HCT116 (cell line): ENCODE measurements at places on chromosomes 4 and X. TPM values are rescaled to one million over a fixed set of nuclear protein-coding genes. Genes with fewer than 3 reads are reported as not detected.

Gene CT55
- not detected for total RNA-seq

Gene COL4A6
- total RNA-seq, result 2.4 TPM

Gene RBM46
- 0.39 TPM for total RNA-seq

Gene PDLIM3
- 11.5 TPM for total RNA-seq

Gene TIGD2
- total RNA-seq, result 10.3 TPM

Gene CFI
- 0.84 TPM for total RNA-seq

Gene ASB11
- total RNA-seq, result not detected

Gene XG
- not detected for total RNA-seq

GRCh38 chr4:156954587-156954986 lies 17.0 kb downstream of the PDGFC start:
- no peak overlapping the region for H3K4me3 ChIP-seq
- peaks cover 11% of the 10 kb centered on the region for H3K4me1 ChIP-seq
- no peaks in the 10 kb centered on the region for H3K36me3 ChIP-seq

- H3K4me1 ChIP-seq, result peaks cover 8% of the 10 kb centered on the region
- H3K27ac ChIP-seq, result peak overlapping the region; percentile 90
- no peaks in the 10 kb centered on the region for H3K27me3 ChIP-seq
- DNase-seq, result no peak
These were observed 3.4 kb downstream of the MAML3 start for GRCh38 chr4:140150636-140150885.

DNA sequence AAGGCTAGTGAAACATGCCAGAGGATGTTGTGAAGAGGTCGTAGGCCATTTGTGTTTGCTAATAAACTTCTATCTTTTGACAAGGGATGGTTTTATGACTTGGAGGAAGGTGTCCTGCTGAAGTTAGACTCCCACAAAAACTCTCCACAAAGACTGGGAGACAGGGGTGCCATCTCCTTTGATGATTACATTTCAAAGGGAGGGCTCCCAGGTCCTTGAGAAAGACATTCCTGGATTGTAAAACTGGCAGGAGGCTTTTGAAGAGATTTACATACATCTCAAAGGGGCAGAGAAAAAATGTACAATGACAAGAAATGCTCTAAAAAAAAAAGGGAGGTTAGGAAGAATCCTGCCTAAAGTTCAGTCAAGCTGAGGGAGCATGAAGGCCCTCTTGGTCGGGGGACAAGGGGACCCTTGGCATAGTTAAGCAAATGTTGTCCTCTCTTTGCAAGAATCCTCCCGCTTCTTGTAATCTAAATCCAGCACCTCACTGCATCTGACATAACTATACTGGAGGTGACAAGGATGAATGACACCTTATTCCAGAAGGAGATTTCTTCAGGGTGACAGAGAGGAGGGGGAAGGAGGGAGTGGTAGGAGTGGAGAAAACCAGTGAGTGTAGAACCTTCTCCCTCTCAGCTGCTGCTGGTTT lies 41.1 kb upstream of the MGST2 start:
- no peaks in the 10 kb centered on the region for H3K27me3 ChIP-seq
- DNase-seq, result no peak
- H3K36me3 ChIP-seq, result no peaks in the 10 kb centered on the region
- no peak overlapping the region for H3K27ac ChIP-seq
- H3K4me1 ChIP-seq, result no peaks in the 10 kb centered on the region

DNA sequence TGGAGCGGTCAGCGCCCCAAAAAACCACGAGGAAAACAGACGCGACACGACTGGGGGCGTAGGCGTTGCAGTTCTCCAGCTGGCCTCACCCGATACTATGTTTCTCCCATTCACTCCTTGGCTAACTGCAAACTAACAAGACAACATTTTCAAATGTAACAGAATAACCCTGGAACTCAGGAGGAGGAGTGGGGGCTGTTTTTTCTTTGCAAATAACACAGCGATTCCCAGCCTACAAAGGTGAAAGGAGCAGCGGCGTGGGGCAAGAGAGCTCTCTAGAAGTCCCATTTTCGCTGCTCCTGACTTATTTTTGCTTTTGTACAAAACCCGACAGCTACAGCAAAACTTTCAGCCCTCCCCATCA lies 1.6 kb downstream of the SOX3 start:
- H3K36me3 ChIP-seq, result no peaks in the 10 kb centered on the region
- H3K4me3 ChIP-seq, result no peak overlapping the region
- no peak overlapping the region for H3K27ac ChIP-seq
- no peaks in the 10 kb centered on the region for H3K27me3 ChIP-seq

DNA sequence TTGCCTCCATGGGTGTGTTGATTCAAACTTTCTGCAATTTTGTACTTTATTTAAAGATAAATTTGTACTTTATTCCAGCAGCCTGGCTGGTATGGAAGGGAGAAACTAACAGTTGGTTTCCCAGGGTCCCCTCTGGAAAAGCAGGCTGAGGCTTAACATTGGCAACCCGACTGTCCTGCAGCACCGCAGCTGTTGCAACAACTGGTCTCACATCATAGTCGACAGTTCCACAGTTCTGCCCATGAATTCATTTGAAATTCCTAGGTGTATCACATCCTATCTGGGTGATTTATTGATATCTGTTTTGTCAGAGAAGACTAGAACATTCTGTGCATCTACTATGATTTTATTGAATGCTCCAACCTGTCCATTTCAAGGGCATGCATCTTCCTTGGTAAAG lies 98.8 kb upstream of the GATB start:
- H3K4me3 ChIP-seq, result no peak overlapping the region
- peaks cover 36% of the 10 kb centered on the region for H3K27me3 ChIP-seq
- H3K36me3 ChIP-seq, result no peaks in the 10 kb centered on the region
- H3K27ac ChIP-seq, result no peak overlapping the region

DNA sequence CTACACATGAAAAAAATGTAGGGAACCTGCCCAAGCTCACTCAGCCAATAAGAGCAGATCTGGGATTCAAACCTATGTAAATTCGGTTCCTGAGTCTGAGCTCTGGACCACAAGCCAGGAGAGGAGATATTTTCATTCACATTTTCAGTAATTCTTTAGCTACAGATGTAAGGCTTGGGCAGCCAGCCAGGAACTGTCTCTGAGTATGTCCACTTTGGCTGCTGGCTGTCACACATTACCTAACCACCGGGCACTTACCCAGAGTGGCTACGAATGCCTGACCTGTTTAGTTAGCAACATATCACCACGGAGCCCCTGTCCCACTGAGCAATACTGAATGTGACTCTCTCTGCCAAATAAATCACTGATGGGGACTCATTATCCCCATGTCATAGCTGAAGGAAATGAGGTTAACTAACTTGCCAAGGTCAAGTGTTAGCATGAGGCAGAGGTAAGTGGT lies 15.3 kb downstream of the USP46 start:
- peak overlapping the region; percentile 94 for H3K27ac ChIP-seq
- H3K36me3 ChIP-seq, result no peaks in the 10 kb centered on the region
- DNase-seq, result peak; percentile 4
- no peaks in the 10 kb centered on the region for H3K27me3 ChIP-seq
- no peak overlapping the region for H3K4me3 ChIP-seq

DNA sequence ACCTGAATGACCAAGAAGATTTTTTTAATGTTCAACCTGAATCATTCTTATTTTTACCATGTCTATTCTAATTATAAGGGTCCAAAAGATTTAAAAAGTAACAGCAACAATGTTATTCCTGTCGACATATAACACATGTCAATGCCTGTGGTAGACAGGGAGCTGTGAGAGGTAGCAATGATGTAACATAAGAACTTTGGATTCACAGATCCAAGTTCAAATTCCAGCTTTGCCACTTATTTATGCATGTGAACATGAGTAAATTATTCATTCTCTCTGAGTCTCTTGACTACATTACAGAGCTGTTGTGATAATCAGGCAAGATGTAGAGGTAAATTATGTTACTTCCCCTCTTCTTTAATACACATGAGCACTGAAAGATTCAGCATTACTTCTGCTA lies 54.5 kb downstream of the KLHL8 start:
- DNase-seq, result no peak
- H3K27me3 ChIP-seq, result no peaks in the 10 kb centered on the region
- no peak overlapping the region for H3K4me3 ChIP-seq
- no peaks in the 10 kb centered on the region for H3K4me1 ChIP-seq

DNA sequence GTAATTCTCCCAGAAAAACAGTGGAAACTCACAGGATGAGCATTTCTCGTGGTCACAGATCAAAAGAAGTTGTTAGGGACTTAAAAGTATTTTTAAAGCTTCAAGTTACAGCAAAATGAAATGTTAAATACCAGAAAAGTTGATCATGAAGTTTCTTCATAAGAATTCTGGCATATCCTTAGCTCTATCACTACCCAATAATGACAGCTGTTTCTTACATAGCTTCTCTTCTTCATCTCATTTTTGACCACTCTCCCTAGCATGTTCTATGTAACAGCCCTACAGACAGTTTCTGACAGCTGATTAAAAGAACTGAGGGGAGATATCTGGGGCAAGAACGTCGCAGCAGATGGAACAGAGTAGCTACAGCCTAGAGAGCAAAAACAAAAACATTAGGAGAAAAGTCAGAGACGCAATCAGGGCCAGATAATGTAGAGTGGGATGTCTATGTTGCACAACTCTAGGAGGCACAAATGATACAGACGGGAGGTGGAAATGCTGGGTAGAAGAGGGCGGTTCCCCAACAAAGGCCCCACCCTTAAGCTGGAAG lies 108.7 kb downstream of the CORIN start:
- no peak overlapping the region for H3K4me3 ChIP-seq
- no peaks in the 10 kb centered on the region for H3K27me3 ChIP-seq
- no peaks in the 10 kb centered on the region for H3K4me1 ChIP-seq
- no peaks in the 10 kb centered on the region for H3K36me3 ChIP-seq
- no peak for DNase-seq

DNA sequence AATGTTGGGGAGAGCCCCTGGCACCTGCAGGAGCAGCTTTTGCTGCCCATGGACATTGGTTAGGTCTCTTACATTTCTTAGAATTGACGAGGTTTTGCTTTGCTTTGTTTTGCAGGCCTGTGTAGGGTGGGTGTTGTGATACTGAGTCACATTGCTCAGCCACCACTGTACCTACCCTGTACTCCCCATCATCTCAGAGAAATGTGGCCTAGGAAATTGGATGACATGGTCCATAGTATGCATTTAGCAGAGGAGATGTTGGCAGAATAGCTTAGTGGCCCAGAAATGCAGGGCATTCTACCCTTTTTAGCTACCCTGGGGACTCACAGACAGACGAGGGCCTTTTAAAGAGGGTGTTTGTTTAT lies 43.7 kb downstream of the IL21 start:
- H3K36me3 ChIP-seq, result no peaks in the 10 kb centered on the region
- H3K27ac ChIP-seq, result no peak overlapping the region
- no peaks in the 10 kb centered on the region for H3K27me3 ChIP-seq
- H3K4me1 ChIP-seq, result no peaks in the 10 kb centered on the region
- no peak for DNase-seq
- no peak overlapping the region for H3K4me3 ChIP-seq

- no peak overlapping the region for H3K27ac ChIP-seq
- no peaks in the 10 kb centered on the region for H3K27me3 ChIP-seq
- H3K4me3 ChIP-seq, result no peak overlapping the region
- no peaks in the 10 kb centered on the region for H3K4me1 ChIP-seq
- no peaks in the 10 kb centered on the region for H3K36me3 ChIP-seq
- DNase-seq, result no peak
These were observed 88.9 kb downstream of the UBE2K start for GRCh38 chr4:39786838-39787237.

DNA sequence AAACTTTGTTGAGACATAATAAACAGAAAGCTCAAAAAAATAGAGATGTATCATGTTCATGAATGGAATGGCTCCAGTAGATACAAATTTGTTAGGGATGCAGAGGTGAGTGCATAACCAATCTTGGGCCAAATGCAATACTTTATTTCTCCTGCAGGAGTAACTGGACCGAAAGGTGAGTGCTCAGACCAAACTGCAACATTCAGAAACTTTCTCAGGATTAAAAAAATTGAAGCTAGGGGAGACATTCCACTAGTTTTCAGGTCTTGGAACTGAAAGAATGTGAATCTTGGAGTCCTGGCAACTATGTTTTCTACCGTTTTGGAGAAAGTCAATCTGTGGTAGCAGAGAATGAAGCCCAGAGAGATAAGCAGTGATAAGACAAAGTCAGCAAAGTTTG lies 21.2 kb upstream of the LCORL start:
- H3K27ac ChIP-seq, result no peak overlapping the region
- H3K36me3 ChIP-seq, result no peaks in the 10 kb centered on the region
- DNase-seq, result peak; percentile 19
- no peaks in the 10 kb centered on the region for H3K4me1 ChIP-seq
- H3K4me3 ChIP-seq, result no peak overlapping the region

GRCh38 chr4:127425851-127426250 lies 206.9 kb upstream of the INTU start:
- no peak for DNase-seq
- no peaks in the 10 kb centered on the region for H3K36me3 ChIP-seq
- H3K4me1 ChIP-seq, result no peaks in the 10 kb centered on the region
- no peak overlapping the region for H3K27ac ChIP-seq
- no peaks in the 10 kb centered on the region for H3K27me3 ChIP-seq

GRCh38 chrX:46793386-46794143 lies 34.6 kb upstream of the SLC9A7 start:
- no peak overlapping the region for H3K27ac ChIP-seq
- H3K4me1 ChIP-seq, result peaks cover 2% of the 10 kb centered on the region; the same call in 1 of the 2 replicates
- no peak overlapping the region for H3K4me3 ChIP-seq

GRCh38 chrX:120357186-120357585 lies 4.7 kb upstream of the ATP1B4 start:
- no peak overlapping the region for H3K4me3 ChIP-seq
- H3K27ac ChIP-seq, result no peak overlapping the region
- H3K36me3 ChIP-seq, result no peaks in the 10 kb centered on the region
- no peaks in the 10 kb centered on the region for H3K27me3 ChIP-seq

DNA sequence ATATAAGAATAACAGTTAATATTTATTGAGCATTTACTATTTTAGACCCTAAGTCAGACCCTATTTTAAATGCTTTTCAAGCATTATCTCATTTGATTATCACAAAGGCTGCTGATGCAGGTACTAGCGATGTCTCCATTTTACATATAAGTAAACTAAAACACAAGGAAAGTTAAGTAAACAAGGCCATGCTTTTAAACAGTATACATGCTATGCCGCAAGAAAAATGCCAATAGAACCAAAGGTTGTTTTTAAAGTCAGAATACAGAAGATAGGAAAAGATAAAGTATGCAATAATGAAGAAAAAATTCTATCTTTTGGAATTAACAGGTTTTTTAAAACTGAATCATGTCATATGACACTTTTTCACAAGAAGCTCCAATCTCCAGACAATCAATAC lies 26.2 kb downstream of the RFC1 start:
- H3K4me3 ChIP-seq, result no peak overlapping the region
- no peak for DNase-seq
- no peaks in the 10 kb centered on the region; the same call in 1 of the 2 replicates for H3K36me3 ChIP-seq
- H3K27me3 ChIP-seq, result no peaks in the 10 kb centered on the region
